Endothelial cell of umbilical vein (primary cell): ENCODE measurements at places on chromosomes 5 and 9. TPM values are rescaled to one million over a fixed set of nuclear protein-coding genes. Genes with fewer than 3 reads are reported as not detected.

DNA sequence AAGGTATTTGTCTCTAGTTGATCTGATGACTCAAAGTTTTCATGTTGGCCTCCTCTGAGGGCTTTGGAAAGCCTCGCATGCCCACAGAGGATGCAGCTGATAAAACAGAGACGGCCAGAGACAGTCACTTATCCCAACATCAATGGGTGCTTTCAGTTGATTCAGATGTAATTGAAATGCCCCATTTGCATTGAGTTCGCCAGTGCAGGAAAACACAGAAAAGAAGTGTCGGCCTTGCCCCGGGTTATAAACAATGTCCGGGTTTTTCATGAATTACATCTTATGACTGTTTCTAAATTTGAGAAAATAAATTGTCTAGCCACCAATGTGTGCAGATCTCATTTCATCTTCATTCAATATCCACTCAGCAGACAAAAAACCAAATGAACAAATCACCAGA is 42.2 kb upstream of the ICE1 start:
- DNase-seq: no peak
- H3K4me1 ChIP-seq: no peaks in the 10 kb centered on the region
- H3K27ac ChIP-seq: no peak overlapping the region
- H3K27me3 ChIP-seq: no peaks in the 10 kb centered on the region
- no peak overlapping the region for H3K4me3 ChIP-seq
- H3K36me3 ChIP-seq: no peaks in the 10 kb centered on the region

DNA sequence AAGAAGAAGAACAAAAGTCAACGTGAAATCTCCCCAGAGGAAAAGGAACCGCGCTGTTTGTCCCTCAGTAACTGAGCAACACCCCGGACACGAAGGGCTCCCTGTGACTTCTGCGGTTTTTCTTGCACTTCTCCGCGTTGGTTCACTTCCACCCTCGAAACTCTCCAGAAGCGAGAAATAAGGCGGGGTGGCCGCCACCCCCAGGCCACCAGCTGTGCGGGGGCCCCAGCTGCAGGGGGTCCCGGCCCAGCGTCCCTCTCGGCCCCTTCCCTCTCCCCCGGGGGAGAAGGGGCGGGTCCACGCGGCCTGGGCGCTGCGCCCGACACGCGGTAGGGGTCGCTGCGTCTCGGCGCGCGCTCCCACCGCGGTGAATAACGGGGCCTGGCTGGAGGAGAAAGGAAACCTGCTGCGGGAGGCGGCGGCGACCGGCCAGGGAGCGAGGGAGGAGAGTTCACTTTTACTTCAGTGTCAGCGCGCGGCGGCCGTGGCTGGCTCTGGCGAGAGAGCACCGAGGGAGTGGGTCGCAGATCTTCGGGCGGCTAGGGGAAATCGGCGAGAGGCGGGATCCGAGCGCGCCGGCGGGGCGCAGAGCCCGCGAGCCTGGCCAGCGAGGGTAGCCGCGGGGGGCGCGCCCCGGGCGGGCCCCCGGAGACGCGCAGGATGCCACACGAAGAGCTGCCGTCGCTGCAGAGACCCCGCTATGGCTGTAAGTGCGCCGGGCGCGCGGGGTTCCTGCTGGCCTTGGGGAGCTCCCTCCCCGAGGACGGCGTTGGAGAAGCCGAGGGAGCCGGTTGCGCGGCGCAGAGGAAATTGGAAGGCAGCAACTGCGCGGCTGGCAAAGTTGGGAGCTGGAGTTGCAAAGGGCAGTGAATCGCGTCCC is at the start of gene IQGAP2:
TSS of gene IQGAP2 (plus strand) at position 400 of the 880 bp plus-strand sequence. CDS start at position 661, 261 bp downstream.
- peaks cover 7% of the 10 kb centered on the region for H3K4me1 ChIP-seq
- no peak within 1 kb of the TSS for H3K27ac ChIP-seq
- peak within 1 kb of the TSS; percentile 42 for H3K4me3 ChIP-seq

- no peak for DNase-seq
- no peaks in the 10 kb centered on the region for H3K27me3 ChIP-seq
- no peaks in the 10 kb centered on the region for H3K4me1 ChIP-seq
Observed at GRCh38 chr5:98989727-98990126, 60.9 kb upstream of the CHD1 start.

The CORO2A gene
- total RNA-seq: 0.30 and 0.53 TPM in 2 replicates

The PPP3R2 gene
- total RNA-seq: not detected in 2 replicates
